ENCODE measurements at places on chromosomes 2 and 18. TPM values are rescaled to one million over a fixed set of nuclear protein-coding genes. Genes with fewer than 3 reads are reported as not detected.

DNA sequence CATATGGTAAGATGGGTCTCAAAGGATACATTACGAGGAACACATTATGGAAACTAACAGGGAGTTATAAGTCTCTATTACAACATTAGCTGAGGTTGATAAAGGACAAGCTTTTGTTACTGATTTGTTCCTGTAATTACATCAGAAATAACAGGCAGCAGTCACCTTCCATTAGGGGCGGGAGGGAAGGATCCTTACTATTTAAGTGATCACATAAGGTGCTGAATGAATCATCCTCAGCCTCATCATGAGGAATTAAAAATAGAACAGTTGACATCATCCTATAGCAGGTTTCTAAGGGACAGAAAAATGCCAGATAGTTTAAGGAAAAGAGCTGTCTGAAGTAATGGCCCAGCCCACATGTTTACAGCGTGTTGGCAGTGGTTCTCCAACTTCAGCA lies 86.9 kb upstream of the MGAT5 start:
- no peak for DNase-seq

DNA sequence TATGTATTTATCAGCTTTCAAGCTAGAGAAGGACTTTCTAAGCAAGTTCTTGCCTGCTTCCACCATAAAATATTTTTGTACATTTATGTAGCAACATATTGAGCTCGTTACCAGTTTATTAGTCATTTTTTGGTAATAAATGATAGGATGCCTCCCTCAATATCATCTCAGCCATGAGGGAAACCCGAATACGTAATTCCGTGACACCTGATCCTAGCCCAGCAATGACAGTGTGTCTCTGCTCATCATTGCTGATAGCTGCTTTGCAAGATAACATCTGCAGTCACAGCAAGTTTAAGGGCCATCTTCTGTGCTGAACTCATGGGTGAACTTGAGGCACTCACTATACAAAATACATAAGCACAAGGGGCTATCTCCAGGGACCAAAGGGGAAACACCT lies 62.2 kb downstream of the COL6A3 start:
- DNase-seq = no peak

GRCh38 chr2:166148500-166149400 lies 20.9 kb upstream of the SCN1A start:
- DNase-seq = no peak

MAP3K19 gene
- polyA plus RNA-seq = not detected

KYNU gene
- polyA plus RNA-seq = 0.81 TPM
